ENCODE measurements at places on chromosomes 16 and 17.

- no peak for DNase-seq
Measured at GRCh38 chr16:31483081-31483480, at the start of gene SLC5A2. SLC5A2 (plus strand) TSS chr16:31483123; CDS start chr16:31483137, 14 bp downstream.

DNA sequence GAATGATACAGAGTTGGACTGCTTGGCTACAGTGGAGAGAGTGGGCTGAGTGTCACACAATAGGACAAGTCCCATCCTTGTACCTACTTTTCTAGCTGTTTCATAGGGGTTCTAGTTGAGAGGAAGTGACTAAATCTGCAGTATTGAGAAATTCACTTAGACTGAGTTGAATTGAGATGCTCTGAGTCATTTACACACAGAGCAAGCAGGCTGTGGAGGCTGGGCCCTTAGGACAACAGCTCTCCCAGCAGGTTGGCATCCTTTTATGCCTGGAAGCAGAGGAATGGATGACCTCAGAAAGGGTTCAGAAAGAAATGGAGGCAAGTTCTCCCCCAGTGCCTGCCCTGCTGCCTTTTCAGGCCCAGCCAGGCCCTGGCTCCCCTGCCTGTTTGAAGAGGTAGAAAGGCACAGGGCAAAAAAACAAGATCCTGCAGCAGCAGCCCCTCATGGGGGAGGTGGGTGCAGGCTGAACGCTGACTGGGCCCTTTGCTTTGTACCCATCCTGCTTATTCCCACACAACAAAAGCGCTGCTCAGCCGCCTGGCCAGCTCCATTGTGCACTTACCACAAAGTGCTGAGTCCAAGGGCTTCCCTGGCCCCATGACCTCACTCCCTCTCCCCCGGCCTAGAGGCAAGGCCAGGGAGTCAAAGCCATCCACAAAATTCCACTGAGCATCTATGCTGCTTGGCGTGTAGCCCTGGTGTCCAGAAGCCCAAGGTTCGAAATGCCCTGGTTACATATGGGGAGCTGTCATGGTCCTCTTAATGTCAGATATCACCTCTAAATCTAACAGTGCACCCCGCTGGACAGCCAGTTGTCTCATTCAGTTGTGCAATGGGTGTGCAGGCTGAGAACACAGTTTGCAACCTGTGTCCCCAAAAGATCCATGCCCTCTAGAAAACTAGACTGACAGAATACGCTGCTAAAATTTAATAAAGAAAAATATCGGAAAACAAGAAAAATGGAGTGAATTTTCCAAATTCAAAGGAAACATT lies 5.4 kb upstream of the CRYBA1 start:
- DNase-seq, result no peak

DNA sequence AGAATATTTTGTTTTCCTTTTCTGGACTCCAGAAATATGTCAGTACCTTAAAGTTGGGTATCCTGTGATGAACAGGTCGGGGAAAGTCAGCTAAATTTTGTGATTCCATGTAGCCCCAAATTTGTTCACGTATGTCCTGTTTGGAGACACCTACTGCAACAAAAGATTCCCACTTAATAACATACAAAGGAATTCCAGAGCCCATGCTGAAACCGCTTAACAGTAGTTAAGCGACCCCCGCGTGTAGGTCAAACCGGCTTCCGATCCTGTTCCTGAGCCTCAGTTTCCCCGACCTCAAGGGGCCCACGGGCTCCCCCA lies 477 bp downstream of the MTHFSD start:
- no peak for DNase-seq

DNA sequence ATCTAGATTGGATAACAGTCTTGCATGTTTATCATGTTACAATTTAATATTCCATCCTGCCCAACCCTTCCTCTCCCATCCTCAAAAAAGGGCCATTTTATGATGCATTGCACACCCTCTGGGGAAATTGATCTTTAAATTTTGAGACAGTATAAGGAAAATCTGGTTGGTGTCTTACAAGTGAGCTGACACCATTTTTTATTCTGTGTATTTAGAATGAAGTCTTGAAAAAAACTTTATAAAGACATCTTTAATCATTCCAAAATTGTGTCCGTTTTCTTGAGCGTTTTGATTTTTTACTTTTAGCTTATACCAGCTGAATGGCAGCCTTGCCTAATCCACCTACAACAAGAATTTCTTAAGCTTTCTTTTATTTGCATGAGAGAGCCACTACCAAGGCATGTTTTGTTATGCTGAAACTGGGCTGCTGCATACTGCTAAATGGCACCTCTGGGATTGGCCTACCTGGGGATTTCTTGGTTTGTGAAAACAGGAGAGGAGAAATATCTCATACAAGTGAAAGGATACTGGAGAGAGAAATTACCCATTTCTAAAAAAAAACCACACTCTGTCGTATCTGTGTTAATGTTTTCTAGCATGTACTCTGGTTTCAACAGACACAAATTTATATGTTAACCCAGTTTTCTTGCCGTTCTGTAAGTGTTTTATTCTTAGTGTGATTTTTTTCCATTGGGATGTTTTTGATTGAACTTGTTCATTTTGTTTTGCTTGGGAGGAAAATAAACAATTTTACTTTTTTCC lies 52.2 kb downstream of the TUBD1 start:
- DNase-seq, result no peak

GRCh38 chr16:88356727-88357199 lies 26.0 kb upstream of the ZNF469 start:
- DNase-seq, result no peak
